Foreskin keratinocyte (primary cell): ENCODE measurements at places on chromosomes 3 and 15. TPM values are rescaled to one million over a fixed set of nuclear protein-coding genes. Genes with fewer than 3 reads are reported as not detected.

SMAD6 gene
- 0.10 TPM in 1 of 2 replicates, not detected in the other for total RNA-seq

EMC7 gene
- 47.2 and 51.8 TPM in 2 replicates for total RNA-seq

SAMD7 gene
- total RNA-seq: not detected in 2 replicates

ITPKA gene
- total RNA-seq: 0.44 and 0.71 TPM in 2 replicates

CX3CR1 gene
- not detected in 2 replicates for total RNA-seq

ZNF654 gene
- total RNA-seq: 8.5 and 8.6 TPM in 2 replicates

ERICH6 gene
- not detected in 2 replicates for total RNA-seq
